Placental pericyte (primary cell): ENCODE measurements at places on chromosomes 2 and 18. TPM values are rescaled to one million over a fixed set of nuclear protein-coding genes. Genes with fewer than 3 reads are reported as not detected.

The CSRNP3 gene
- under 0.01 and 0.43 TPM in 2 replicates for total RNA-seq

The DNAJC5G gene
- total RNA-seq, result not detected in 2 replicates

The SPDYA gene
- total RNA-seq, result 0.57 and 0.66 TPM in 2 replicates

The CHRNG gene
- total RNA-seq, result not detected in 2 replicates

The FN1 gene
- 3,280 and 4,928 TPM in 2 replicates for total RNA-seq
